Astrocyte of the spinal cord (primary cell): ENCODE measurements at places on chromosomes 5 and 9.

- no peak for DNase-seq
Observed at GRCh38 chr5:115946655-115947054, 15.6 kb upstream of the LVRN start.

- peak; percentile 57 for DNase-seq
Observed at GRCh38 chr9:127557466-127557869, 54.6 kb upstream of the STXBP1 start.

DNA sequence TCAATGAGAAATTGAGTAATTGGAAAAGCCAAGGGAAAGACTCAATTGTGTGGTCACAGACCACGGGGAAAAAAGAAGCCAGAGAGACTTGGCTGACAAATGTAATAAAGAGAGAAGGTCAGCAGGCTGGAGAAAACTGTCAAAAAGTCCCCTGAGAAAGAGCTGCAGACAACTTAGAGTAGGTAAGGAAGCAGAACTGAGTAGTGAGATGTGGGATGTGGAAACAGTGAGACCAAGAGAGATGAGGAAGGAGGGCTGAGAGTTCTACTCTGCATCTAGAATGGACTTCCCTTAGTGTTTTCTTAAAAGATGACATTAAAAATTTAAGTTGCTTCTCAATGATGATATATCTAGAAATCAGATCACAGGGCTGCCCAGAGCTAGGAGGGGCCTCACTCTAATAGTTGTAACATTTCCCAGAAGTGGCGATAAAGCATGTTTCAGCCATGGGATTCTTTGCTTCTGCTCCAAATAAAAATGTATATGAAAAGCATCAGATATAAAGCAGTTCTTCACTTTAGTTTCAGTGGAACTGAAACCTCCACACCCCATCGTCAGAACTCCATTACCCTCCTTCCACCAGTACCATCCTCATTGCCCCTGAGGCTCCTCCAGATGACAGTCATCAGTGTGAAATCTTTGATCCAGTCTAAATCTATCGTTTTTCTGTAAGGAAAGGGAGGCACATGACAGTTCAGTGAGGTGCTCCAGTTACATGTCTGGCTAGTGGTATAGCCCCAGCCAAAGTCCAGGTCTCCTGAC is 80.6 kb downstream of the SPEF2 start:
- DNase-seq: no peak

DNA sequence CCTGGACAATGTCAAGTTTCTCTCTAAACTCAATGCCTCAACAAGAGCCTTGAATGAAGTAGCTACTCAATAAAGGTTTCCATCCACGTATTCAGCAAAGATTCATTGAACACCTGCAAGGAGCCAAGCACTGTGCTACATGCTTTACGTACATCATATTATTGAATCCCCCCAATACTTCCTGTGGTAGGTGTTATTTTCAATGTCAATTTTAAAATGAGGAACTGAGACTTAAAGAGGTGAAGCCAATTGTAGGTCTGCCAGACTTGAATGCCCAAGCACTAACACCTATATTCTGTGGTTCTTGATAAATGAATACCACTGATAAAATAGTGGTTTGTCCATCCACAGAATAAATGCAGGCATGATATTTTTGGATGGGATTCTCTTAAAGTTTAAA is 162.3 kb downstream of the DRD1 start:
- no peak for DNase-seq

GRCh38 chr5:137075163-137075970 is 423.8 kb downstream of the SPOCK1 start:
- no peak for DNase-seq

DNA sequence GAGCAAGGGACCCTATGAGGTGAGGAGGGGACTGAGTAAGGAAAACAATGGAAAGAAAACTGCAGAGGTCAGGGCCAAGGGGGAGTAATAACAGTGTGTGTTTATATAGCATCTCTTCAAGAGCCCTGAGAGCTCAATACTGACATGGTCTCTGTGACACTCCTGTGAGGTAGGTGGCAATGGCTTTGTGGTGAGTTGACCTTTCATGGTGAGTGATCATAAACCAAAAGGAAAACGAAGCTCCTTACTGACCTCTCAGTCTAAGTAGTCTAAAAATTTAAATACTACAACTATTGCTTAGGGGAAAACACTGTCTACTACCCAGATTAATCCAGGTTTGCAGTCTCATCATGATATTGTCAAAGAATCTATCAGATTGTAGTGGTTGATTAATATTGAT is 130.9 kb downstream of the SNCAIP start:
- no peak for DNase-seq

- no peak for DNase-seq
Observed at GRCh38 chr5:96780626-96781025, 27.1 kb downstream of the ERAP1 start.

- DNase-seq: no peak
Observed at GRCh38 chr9:70883963-70884793, 237.2 kb downstream of the TRPM3 start.

DNA sequence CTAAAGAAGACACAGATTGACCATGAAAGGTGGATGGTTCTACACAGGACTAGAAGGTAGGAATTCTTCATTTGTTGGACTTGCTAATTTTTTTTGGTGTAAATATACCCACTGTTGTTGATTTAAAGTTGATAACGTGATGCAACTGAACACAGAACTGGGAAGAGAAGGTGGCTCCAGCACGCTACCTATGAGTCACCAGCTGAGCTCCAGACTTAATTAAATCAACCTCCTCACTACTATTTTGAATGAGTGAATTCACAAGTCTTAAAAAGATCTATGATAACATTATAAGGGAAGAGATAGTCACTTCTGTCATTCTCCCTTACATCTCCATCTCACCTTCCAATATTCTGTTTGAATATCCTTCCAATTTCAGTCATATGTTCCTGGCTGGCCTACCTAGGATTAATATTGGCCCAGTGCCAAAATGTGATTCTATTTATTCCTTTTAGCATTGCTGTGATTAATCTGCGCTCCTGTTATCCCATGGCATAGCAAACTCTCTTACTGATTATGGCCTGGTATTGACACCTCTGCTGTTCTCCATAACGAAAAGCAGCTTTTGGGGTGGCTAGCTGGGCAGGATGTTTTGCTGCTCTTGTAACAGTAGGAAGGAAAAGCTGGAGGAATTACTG is 135.9 kb upstream of the CCDC152 start:
- no peak for DNase-seq

GRCh38 chr9:76203373-76203772 is 190.9 kb downstream of the RFK start:
- DNase-seq: no peak

DNA sequence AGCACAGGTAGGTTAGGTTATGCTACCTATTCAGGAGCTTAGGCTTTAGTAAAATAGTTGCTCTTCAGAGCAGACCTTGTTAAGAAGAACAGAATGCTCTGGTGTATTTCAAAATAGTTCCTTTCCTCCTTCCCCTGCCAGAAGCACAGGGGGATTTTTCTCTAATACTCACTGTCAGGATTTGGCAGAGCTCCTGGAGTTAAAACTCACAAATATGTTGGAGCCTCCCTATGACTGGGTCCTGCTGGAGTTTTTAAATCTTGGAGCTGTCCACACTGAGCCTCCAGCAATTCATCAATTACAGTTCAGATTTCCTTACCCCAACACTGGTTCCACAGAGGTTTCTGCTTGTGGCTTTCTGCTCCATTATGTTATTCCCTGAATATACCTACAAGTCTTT is 1233.8 kb upstream of the WWC1 start:
- DNase-seq: no peak

- DNase-seq: no peak
Observed at GRCh38 chr5:167571824-167572223, 719.6 kb upstream of the WWC1 start.

GRCh38 chr5:167229751-167230150 is 1061.7 kb upstream of the WWC1 start:
- no peak for DNase-seq

- no peak for DNase-seq
Observed at GRCh38 chr9:99762470-99762869, 59.2 kb upstream of the NR4A3 start.
